ENCODE measurements at places on chromosomes 1 and 21.

DNA sequence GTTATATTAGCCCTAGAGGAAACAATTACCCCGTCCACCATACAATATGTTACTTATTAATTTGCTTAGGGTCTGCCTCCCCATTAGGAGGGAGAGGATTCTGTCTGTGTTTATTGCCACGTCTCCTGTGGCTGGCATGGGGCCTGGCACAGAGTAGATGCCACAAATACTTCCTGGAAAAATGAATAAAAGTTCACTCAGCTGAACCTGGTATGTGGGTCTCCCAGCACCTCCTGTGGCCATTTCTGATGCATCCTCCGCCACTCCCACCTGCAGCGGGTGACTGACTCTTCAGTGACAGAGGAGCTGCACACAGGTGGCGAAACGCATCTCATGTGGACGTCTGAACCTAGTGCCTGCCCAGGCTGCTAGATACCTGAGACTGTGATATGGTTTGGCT is 112.7 kb downstream of the CLIC6 start:
- no peak for DNase-seq

GRCh38 chr1:15407580-15407979 is 2.1 kb upstream of the EFHD2 start:
- DNase-seq: no peak

- peak; percentile 4 for DNase-seq
Measured at GRCh38 chr1:101453844-101454243, 217.0 kb downstream of the S1PR1 start.

DNA sequence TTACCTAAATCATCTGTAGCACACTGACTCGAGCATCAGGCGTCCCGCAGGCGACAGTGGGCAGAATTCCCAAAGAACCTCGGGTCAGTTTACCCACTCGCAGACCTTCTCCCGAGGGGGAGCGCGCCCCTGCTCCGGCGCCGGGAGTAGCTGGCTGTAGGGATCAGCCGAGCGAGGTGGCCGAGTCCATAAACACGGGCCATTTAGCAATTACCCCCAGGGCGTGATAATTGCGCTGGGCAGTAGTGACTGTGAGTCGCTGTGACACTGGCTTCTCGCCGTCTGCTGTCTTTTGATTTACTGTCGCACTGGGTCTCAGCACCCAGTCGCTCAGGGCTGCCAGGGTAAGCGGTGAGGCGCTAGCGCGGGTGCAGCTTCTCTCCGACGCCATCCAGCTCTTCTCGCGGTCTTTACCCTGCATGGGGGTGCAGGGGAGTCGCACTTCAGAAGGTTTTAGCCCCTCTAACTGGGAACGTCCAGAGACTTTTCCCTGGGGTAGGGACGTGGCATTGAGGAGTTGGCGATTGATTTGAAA is 16.2 kb downstream of the HLX start:
- no peak for DNase-seq

DNA sequence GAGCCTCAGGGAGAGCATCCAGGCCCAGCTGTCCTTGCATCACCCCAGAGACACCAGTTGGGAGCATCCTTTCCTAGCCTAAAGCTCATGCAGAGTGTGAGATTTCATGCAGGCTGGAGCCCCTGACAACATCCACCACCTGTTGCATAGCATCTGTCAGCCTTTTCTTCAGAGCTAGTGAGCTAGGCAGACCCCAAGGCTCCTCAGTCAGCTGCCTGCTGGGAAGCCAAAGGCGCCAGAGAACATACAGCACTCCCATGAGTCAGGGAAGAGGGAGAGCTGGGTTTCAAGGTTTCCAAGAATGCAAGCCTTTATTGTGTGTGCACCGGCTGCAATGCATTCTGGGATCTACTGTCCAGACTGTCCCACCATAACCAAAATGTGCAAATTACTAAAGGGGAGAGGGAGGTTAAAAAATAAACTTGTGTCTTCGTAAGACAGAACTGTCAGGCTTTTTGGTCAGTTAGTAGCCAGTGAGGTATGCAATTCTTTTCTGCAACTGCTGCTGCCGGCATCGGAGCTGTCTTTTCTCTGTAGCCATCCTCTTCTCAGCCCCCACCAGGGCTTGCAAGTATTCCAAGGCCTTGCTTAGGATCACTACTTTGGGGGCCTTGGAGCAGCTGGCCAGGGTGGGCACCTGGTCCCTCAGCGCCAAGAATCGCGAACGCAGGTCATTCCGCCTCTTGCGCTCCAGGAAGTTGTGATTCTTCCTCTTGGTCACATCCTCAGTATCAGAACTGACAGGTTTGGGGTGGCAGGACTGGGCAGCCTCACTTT is 4.6 kb downstream of the MYCL start:
- no peak for DNase-seq

- DNase-seq: no peak
Measured at GRCh38 chr1:151133018-151133806, 13.2 kb downstream of the SEMA6C start.

GRCh38 chr1:62457955-62458354 is 21.1 kb downstream of the USP1 start:
- DNase-seq: no peak

GRCh38 chr1:173168941-173169340 is 38.2 kb downstream of the TNFSF4 start:
- no peak for DNase-seq

GRCh38 chr1:9106286-9106685 is 22.6 kb downstream of the GPR157 start:
- no peak for DNase-seq

Data from CD4-positive, alpha-beta T cell treated with Interleukin-6 for 4 hours (primary cell).